ENCODE measurements at places on chromosomes 4 and X.

- DNase-seq: no peak
Measured at GRCh38 chr4:76622126-76622525, 187.1 kb downstream of the SHROOM3 start.

- no peak for DNase-seq
Measured at GRCh38 chr4:65014078-65014477, 604.8 kb upstream of the TECRL start.

DNA sequence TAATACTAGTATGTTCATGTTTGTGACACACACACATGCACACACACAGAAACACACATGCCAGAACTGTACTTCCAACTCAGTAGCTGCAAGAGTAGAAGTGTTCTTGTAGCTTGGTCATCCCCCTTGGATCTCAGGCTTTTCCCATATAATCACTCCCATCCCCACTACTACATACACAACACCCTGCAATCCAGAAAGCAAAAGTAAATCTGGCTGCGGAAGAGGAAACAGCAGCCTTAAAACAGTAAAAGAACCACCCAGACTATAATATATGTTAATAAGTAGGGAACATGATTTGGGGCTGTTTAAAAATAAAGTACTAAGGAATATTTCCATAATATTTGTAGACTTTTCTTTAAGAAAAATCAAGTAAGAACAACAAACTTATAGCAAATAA, 103.2 kb downstream of the AMMECR1 start:
- no peak for DNase-seq

DNA sequence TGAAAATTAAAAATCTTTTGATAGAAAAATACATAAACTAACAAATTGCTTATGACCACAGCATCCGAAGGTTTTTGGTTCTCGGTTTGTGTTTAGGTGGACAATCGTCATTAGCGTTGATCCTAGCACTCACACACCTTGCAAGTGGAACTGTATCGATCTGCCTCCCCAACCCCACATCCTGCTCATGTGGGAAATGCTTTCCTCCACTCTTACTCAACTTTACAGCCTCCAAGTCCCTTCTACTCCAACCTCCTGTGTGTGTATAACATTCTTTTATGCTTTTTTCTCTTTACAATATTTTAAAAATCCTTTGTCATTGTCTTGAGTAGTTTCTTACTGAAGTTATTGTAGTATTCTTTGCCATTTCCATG, 15.6 kb upstream of the TMEM131L start:
- no peak for DNase-seq

DNA sequence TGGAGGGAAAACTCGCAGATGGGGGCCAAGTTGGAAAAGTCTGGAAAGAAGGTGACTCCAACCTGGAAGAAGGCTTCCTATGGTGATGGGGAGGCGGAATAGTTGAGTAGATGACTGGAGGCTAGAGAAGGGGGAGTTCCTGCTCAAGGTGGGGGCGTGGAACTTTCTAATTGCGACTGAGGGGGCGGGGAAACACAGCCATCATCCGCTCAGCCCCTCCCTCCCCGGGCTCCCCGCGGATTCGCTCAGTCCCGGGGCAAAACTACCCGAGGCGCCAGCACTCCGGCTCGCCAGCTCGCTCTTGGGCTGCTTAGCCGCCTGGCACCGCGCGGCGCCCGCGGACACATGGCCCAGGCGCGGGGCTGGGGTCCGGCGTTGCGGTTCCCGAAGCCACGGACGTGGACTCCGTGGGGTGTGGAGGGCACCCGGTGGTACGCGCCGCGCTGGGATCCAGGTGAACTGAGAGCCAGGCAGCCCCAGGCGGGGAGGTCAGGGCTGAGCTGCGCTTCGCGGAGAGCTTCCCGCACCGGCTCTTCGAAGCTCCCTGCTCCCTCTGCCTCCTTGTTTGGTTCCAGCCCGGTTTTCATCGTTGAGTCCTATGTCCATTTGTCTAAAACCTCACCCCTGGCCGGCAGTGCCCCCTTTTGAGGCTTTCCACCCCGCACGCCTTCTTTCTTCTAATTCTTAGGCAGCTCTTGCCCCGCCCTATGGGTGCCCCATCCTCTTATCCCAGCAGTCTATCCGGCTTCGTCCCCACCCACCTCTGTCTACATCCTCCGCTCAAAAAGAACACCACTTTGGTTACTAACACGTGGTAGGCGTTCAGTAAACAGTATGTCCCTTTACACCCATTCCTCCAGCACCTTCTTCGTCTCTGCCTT, 38.9 kb downstream of the STARD8 start:
- DNase-seq: no peak

- no peak for DNase-seq
Measured at GRCh38 chr4:148289740-148290139, 152.5 kb downstream of the NR3C2 start.

DNA sequence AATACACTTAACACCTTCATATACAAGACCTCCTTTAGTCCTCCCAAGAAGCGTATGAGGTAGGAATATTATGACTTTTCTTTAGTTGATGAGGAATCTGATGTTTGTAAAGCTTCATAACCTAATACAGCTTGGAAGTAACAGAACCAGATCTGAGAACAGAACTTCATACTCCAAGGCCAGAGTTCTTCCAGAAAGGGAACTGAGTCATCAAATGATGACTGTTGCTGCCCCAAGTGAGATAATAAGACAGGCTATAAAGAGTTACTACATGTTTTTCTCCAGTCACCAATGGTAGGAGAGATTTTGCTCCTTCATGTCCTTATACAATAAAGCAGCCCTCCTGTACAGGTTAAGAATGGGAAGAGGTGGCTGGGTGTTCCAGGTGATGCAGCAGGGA, 74.3 kb upstream of the ANXA3 start:
- no peak for DNase-seq

DNA sequence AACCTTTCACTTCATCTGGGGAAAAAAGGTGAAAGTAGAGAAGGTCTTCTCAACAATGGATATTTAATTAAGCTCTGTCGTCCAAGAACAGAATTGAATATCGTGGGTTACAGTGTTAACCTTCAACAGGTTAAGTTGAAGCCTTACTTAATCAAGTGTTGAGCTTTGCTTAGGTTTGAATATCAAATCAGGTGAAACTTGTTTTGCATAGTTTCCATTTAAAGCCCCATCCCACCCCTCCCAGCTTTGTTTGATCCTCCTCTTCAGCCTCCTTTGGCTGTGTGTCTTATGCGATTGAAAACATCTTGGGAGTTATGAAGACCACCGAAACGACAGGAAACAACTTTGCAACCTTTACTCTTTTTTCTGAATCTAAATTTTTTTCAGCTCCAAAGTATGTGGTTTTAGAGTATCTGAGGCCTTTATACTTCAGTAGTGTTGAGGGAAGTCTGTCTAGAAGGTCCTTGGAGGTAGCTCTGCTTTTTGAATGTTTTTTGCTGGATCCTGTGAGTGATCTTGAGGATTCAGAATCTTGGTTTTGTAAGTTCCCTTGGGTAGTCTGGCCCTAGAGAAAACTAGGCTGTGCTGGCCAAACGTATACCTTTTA, 39.1 kb downstream of the MCUB start:
- no peak for DNase-seq

DNA sequence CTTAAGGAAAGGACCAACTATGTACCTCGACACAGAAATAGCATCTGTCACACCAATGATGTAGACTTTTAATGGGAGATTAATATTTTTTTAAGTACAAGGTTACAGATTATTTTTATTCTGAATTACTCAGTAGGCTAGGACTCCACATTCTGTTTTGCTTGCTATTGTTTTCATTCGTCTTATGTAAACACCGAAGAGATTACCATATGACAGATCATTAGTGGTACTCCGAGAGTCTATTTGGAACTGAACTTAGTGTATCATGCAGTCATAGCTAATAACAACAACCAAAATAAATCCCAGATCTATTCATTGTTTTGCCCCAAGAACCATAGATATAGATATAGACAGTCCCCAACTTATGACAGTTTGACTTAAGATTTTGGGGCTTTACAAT, 139.7 kb upstream of the SPRY1 start:
- no peak for DNase-seq

DNA sequence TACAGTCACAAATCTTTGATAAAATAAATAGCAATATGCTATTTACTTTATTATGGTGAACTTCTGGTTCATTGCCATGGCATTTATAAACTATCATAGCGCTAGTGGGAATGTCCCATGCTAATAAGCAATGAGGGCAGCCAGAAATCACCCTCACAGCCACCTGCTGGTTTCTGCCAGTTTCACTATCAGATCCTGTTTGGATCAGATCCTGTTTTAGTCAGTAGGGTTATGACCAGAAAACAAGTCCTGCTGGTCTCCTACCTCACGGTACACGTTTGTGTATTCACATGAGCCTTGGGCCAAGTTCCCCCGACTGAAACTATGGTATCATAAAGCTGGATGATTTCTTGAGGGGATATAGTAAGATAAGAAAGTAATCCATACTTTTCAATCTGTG, 17.7 kb downstream of the FOXR2 start:
- DNase-seq: no peak

- DNase-seq: no peak
Measured at GRCh38 chrX:8404926-8405325, 59.7 kb upstream of the VCX3B start.

Data from GM19239 (cell line).